ENCODE measurements at places on chromosomes 6 and 20. TPM values are rescaled to one million over a fixed set of nuclear protein-coding genes. Genes with fewer than 3 reads are reported as not detected.

MYL9 gene
- 3.4 TPM for total RNA-seq

CGAS gene
- total RNA-seq = 18.9 TPM

CYP24A1 gene
- not detected for total RNA-seq

HLA-G gene
- total RNA-seq = 0.85 TPM

MLN gene
- not detected for total RNA-seq

EDN1 gene
- 1.2 TPM for total RNA-seq

TRIM26 gene
- total RNA-seq = 51.2 TPM

GRM1 gene
- total RNA-seq = not detected

FLRT3 gene
- total RNA-seq = not detected

RNGTT gene
- 17.6 TPM for total RNA-seq

BPIFA1 gene
- not detected for total RNA-seq

TFAP2D gene
- total RNA-seq = not detected

GABBR1 gene
- 101 TPM for total RNA-seq

ID4 gene
- not detected for total RNA-seq

ZNF831 gene
- 37.8 TPM for total RNA-seq

AKAP12 gene
- total RNA-seq = 0.20 TPM

HRH3 gene
- not detected for total RNA-seq

FOXA2 gene
- not detected for total RNA-seq

TMEM170B gene
- 1.7 TPM for total RNA-seq

QRSL1 gene
- total RNA-seq = 11.9 TPM

NKX2-4 gene
- not detected for total RNA-seq

C20orf202 gene
- 0.68 TPM for total RNA-seq

HLA-DMA gene
- 20.9 TPM for total RNA-seq

BPIFB4 gene
- total RNA-seq = not detected

NOX3 gene
- total RNA-seq = not detected

TXLNB gene
- total RNA-seq = 0.42 TPM

ZCCHC3 gene
- 15.6 TPM for total RNA-seq

WFDC10B gene
- not detected for total RNA-seq

ZSCAN12 gene
- total RNA-seq = 2.9 TPM

TFAP2B gene
- not detected for total RNA-seq

CYP21A2 gene
- total RNA-seq = 0.76 TPM

EFCAB8 gene
- total RNA-seq = 1.8 TPM

BPIFB2 gene
- not detected for total RNA-seq
